ENCODE measurements at places on chromosomes 1 and 21.
A peak's percentile ranks its signal among the peaks of the same experiment; 100 is the strongest.

DNA sequence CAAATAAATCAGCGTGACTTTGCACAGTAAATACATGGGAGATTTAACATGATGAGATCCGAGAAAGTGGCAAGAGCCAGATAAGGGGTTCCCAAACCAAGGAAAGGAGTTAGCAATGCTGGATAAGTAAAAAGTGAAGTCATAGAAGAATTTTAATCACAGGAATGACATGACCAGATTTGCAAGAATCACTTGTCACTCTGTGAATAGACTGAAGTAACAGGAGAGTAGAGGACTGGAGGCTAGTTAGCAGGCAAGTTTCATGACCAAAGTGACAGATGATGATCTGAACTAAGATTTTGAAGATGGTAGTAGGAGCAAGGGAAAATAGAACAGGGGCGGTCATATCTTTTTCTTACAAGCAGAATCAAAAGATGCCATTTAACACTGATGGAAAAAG, 8.4 kb downstream of the CFH start:
- no peak for DNase-seq

DNA sequence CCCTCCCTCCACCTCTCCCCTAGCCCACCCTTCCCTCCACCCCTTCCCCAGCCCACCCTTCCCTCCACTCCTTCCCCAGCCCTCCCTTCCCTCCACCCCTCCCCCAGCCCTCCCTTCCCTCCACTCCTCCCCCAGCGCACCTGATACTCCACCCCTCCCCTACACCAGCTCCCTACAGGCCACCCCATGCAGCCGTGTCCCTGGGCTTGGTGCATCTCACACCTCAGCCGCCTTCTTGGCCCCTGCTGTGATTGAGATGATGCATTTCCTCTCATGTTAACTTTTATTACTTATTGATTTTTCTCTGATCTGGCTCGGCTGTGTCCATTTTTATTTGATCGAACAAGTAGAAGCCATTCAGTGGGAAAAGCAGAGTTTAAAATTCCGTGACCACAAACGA, 243.8 kb downstream of the MATN1 start:
- no peak for DNase-seq

DNA sequence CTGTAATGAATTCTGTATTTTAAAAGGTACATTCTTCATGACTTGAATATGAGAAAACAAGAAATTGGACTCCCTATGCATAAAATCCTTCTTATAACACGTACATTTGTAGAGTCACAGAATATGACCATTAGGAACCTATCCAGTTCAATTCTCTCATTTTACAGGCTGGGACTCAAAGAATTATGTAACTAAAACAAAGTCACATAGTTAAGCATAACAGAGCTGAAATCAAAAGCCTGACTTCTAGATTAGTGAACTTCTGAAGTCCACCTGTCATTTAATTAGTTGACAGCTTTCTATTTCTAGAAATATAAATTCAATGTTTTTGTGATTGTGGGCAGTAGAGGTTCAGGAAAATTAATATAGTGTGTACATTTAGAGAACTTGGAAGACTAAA, 20.3 kb upstream of the TTLL7 start:
- DNase-seq = no peak

DNA sequence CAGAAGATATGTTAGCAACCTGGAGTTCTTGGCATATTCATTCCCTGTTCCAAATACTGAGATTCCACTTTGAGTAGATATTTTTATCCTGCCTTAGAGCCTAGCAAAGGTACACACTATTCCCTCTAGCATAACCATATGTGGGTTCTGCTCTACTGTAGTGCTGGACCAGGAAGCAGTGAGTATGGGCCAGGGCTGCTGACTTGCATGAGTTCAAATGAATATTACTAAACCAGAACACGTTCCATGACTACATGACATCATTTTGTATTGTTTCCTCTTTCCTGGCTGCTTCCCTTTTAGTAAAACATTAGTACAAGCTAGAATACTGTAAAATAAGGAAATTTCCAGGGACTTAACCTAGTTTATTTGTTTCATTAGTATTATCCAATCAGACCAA, 41.1 kb downstream of the TNFSF18 start:
- DNase-seq = peak; percentile 3

DNA sequence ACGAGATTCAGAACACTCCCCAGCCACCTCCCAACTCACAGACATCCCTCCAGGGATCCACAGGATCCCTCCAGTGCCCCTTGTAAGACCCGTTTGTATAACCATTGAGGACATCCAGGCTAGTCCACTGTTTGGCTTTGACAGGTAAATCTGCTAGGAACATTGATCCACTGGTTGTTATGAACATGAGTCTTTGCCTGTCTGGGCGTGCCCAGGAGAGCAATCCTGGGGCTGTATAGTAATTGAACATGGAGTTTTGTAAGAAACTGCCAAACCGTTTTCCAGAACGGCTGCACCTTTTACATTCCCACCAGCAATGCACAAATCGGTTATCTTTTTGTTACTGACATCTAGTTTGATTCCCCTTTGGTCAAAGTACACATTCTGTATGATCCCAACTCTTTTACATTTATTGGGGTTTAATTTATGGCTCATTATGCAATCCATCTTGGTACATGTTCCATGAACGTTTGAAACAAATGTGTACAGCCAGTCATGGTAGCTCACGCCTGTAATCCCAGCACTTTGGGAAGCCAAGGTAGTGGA, 88.7 kb downstream of the WDR4 start:
- no peak for DNase-seq

DNA sequence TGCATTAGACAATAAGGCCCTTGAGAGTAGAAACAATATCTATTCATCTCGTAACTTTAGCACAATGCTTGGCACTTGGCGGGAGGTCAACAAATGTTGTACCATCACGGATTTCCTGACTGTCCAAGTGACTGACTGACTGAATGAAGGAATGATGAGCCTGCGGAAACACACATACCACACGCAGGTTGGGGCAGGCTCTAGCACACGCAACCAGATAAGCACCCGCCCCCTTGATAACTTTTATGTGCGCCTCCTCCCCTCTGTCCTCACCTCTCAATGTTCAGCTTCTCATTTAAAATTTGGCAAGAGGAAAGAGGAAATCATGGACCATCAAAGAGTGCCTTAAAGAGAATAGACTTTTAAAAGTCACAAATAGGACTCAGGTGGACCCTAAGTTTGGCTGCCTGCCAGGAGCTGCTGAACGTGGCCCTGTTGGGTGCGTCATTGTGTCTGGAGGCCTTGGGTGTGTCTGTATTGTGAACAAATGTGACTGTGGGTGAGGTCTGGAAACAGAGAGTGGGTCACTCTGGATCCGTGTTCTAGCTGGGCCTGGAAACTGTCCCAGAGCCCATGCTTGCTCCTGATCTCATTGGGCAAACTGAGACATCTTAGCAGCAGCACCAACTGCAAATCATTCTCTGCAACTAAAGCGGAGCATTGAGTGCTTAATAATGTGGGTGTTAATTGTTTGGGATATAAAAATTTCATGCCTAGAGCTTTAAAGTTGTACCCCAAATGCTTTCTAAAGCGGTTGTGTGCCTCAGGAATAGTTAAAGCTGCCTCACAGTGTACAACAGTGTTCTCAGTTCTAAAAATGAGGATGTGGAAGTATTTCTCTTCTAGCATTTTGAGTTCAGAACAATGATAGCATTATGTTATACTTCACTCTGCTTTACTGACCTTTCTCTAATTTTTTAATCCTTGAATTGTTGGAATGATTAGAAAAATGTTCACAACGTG, 47.6 kb upstream of the ABCG1 start:
- no peak for DNase-seq

DNA sequence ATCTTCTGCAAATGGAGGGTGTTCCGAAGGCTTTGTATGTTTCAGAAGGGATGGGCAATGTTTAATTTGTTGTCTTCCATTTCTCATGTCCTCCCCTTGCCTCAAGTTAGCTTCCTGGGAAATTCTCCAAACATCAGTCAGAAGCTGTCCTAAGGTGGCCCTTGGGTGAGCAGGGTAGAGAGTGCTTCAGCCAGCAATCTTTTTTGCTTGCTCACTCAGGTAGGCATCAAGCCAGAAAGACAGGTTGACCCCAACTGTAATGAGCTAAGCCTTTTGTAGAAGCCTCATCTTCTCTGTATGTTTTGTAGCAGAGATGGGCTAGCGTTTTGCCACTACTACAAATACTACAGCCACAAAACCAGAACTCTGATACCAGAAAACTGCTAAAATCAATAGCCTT, 321.5 kb upstream of the FAM78B start:
- DNase-seq = no peak

- DNase-seq = no peak
Measured at GRCh38 chr1:39753132-39754025, 14.7 kb downstream of the PPIE start.

DNA sequence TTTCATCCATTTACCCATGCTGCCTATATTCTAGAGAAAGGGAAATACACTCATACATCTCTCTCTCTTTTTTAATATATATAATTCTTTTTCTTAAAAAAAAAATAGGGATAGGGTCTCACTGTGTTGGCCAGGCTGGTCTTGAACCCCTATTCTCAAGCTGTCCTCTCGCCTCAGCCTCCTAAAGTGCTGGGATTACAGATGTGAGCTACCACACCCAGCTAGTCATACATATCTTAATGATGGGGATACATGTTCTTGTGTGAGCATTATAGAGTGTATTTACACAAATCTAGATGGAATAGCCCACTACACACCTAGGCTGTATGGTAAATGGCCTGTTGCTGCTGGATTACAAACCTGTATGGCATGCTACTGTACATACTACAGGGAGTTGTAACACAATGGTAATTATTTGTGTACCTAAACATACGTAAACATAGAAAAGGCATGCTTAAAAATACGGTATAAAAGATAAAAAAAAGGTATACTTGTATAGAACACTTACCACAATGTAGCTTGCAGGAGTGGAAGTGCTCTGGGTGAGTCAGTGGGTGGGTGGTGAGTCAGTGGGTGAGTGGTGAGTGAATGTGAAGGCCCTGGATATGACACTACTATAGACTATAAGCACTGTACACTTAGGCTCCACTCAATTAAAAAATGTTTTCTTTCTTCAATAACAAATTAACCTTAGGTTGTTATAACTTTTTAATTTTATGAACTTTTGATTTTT, 72.9 kb downstream of the IVNS1ABP start:
- no peak for DNase-seq

DNA sequence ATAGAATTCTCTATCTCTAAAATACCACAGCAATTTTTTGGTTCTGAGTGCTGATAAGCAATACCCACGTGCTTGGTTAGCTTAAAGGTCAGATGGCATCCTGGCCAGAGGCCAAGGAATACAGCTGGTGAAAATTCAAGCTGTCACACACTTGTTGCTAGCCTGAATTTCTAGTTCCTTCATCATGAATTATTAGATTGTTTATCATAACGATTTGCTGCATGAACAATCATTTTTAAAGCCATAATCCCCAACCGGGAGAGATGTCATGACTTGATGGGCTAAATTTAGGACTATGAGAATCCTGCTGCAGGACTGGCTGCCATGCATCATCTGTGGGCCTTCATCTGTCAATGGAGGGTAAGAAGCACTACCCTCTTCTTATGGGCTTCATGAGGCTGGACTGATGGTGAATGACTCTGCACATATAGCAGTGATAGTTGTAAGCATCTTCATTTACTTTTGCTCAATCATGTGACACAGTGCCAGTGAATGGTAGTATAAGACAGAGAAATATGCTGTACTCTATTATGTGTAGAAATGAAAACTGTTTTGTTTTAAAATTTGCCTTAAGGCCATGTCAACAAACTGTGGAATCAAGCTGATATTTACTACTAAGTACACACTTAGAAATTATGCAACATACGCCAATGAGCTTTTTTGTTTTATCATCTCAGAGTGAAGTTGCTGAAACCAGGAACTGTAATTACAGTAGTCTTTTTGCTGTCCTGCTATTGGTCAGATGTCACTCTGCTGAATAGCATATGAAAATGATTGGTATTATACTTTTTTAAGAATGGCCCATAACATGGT, 80.5 kb upstream of the RALGPS2 start:
- DNase-seq = no peak

GRCh38 chr1:110003747-110004428, 19.3 kb downstream of the AHCYL1 start:
- no peak for DNase-seq

GRCh38 chr1:68454534-68454933, 4.8 kb upstream of the RPE65 start:
- DNase-seq = no peak

DNA sequence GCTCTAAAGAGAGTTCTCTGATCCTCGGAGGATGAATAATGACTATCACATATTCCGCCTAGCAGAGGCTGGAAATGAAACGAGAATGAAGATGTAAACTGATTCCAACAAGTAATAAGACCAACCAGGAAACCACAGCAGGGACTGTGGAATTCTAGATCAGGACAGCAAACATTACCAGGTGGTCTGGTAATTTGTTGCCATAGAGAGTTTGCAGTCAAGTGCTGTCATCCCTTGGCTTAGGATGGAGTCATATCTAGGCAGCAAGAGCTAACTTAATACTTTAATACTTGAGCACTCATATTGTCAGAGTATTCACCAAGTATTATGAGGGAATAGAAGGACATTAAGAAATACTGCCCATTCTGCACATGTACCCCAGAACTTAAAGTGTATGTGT, 45.1 kb upstream of the MUTYH start:
- no peak for DNase-seq

DNA sequence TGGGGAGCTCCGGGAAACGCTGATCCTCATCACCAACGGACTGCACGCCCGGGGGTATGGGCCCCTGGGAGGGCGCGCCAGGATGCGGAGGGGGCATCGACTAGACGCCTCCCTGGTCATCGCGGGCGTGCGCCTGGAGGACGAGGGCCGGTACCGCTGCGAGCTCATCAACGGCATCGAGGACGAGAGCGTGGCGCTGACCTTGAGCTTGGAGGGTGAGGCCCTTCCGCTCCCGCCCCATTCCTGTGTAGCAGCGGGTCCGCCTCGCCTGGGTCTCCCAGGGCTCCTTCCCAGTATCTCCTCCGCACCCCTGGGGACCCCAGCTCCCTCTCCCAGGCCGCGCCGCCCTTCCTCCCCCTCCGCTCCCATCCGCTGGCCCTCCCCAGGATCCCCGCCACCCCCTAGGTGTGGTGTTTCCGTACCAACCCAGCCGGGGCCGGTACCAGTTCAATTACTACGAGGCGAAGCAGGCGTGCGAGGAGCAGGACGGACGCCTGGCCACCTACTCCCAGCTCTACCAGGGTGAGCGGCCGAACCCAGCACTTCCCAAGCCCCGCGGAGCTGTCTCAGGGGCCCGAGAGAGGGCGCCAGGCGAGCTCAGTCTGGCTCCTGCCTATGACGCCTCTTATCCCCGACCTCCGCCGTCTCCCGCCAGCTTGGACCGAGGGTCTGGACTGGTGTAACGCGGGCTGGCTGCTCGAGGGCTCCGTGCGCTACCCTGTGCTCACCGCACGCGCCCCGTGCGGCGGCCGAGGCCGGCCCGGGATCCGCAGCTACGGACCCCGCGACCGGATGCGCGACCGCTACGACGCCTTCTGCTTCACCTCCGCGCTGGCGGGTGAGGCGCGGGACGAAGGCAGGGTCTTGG, 5.0 kb downstream of the HAPLN2 start:
- peak; percentile 31 for DNase-seq

Measured in CD4-positive, alpha-beta T cell treated with Interleukin-12 subunit alpha and Interleukin-12 subunit beta, for 1 hour (primary cell).